ENCODE measurements at places on chromosomes 2 and 18.

DNA sequence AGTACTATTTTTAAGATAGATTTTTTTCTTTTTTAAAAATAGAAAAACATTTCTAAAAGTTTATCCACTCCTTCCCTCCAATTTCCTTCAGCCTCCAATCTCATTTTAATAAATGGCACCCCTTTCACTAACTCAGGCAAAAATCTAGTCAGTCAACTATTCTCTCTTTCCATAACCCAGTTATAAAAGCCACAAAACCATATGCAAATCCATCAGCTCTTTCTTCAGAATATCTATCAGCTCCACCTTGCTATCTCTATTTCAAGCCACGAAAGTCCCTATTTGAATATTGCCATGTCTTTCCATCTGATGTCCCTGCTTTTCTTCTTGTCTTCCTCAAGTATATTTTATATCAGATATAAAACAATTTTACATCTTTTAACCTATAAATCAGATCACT, 397.1 kb downstream of the ERBB4 start:
- DNase-seq = no peak

DNA sequence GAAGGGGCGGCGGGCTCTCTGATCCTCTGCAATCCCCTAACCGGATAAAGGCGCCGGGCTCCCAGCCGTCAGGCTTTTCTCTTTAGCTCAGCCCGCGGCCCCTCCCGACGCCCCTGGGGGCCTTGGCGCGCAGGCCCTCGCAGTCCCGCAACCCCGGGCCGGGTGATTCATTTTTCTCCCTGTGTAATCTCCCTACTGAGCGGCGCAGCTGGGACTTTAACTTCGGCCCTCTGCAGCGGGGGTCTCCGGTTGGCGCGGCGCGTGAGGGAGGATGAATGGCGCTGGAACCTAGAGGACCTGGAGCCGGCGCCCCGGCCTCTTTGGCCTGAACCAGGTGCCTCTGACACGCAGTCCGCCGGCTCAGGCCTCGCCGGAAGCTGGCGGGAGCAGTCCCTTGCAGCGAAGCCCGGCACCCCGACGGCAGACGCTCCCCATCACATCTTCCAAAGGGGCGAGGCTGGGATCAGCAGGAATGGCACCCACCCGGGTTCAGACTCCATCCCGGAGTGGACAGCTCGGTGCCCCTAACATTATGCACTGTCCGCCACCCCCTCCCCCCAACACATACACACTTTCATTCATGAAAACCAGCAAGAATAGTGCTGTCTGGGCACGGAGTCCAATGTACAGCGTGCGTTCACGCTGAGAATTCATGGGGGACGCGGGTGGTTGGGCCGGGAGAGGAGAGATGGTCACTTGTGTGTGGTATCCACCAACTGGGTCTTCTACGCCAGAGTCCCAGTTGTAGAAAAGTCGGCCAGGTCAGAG, 1.2 kb downstream of the CNGA3 start:
- DNase-seq = no peak

- peak; percentile 29 for DNase-seq
These were observed 62.0 kb downstream of the CACNB4 start for GRCh38 chr2:152036611-152037469.

DNA sequence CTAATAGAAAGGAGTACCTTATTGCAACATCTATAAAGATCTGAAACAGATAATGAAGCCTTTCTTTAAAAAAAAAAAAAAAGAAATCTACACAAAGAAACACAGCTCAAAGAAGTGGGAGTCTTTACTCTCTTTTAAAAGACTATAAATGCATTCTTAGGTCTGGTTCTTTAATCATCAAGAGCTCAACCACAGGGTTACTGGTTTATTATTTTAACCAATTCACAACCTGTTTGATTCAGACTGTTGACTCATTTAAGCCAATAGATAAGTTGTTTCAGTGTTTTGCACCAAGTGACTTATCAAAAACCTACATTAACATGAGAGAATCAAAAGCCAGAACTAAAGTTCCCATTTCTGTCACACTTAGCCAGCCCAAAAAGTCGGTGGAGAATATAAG, 93.1 kb downstream of the TCF4 start:
- DNase-seq = no peak

DNA sequence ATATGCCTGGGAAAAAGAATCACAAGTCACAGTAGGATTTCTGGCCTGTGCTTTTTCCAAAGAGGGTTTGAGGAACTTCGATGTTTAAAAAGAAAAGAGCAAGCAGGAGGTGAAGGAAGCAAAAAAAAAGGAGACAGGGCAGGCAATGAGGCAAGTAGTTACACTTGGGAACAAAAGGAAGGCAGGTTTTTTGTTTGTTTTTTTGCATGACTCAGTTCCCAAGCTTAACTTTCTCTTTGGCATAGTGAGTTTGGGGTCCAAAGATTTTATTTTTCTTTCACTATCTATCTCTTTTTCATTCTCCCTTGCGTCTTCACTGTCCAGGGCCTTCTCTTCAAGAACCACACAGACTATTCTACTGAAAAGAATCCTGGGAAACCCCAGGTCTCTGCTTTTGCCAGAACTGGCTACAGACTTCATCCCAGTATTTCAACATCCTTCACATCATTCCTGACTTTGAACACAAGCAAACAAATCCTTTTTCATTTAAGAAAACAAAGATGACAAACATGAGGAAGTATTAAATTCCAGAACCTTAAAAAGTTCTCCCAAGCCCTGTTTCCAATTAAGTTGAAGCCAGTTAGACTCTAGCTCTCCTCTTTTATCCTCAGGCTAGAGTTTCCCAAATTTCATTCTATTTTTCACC, 210.7 kb upstream of the RND3 start:
- no peak for DNase-seq

GRCh38 chr2:20656561-20656960, 5.7 kb upstream of the HS1BP3 start:
- no peak for DNase-seq

DNA sequence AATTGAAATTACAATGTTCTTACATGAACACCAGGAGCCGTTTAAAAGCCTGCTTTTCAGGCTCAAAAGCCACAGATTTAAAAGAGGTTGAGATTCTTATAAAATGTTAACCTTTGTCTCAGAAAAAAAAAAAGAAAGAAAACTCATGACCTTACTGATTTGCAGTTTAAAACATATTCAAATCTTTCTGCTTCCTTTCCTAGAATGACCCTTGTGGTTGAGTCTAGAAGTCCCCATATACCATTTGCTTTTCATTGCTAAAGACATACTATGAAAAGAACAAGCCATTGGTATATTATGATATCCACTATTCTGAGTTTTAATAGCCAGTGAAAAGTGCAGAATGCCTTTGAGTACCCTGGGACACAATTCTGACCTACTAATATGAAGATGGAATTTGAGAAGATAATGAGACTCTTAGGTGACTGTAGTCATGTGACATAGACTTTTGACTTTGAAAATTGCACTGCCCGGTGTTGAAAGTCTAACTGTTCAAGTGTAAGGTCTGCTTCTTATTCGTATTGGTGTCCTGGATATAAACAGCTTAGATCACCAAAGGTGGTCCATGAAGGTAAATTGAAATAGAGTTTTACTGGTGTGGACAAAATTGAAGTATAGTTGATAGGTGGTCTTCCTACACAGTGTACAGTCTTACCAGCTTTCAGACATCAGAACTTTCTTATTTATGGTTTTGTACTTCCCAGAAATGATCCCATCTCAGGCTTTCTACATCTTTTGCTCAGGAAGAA, 117.0 kb downstream of the DOCK10 start:
- DNase-seq = no peak

DNA sequence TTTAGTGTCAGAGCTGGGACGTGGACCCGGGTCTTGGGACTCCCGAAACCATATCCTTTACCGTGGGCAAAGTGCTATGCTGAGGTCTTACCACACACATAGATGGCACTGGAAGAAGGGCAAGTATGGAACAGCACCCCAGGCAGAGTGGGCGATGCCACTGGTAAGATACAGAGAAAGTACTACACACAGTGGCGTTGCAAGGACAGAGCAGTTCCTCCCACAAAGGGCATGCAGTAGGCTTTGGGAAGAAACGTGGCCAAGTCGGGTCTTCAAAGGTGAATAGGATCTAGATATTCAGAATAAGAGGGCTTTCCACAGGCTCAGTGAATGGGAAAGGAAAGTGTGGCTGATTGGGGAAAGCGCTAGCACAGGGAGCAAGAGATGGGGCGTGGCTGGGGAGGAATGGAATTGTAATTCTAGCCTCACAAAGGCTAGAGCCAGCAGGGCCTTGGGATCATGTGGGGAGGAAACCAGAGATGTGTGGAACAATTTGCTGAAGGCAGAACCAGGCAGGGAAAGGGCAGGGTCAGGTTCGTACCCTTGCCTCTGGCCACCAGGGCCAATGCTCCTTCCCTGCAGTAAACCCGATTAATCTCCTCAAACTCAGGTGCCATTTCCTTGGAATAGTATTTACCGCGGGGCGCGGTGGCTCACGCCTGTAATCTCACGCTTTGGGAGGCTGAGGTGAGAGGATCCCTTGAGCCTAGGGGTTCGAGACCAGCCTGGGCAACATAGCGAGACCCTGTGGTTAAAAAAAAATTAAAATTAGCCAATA, 36.0 kb downstream of the PCBP1 start:
- no peak for DNase-seq

GRCh38 chr18:59570101-59570775, 127.0 kb downstream of the CCBE1 start:
- no peak for DNase-seq

GRCh38 chr2:65427532-65427931, 4.9 kb downstream of the SPRED2 start:
- DNase-seq = no peak

DNA sequence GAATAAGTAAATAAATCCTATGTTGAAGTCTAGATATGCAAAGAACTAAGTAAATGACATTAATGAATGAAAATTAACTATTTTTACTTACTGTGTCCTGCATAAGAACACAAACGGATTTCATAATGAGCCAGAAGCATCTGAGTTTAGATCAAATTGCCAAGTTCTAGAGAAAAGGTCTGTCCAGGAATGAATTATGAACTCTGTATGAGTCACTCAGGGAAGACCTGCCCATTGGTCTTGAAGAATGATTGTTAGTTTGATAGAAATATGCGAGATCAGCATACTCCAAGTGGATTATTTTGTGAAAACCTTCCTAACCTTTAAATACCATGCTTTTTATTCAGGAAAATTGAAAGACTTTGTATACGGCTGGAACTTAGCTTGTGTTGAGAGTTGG, 189.5 kb downstream of the DOK6 start:
- no peak for DNase-seq

GRCh38 chr18:48609820-48610815, 71.3 kb downstream of the CTIF start:
- DNase-seq = no peak

DNA sequence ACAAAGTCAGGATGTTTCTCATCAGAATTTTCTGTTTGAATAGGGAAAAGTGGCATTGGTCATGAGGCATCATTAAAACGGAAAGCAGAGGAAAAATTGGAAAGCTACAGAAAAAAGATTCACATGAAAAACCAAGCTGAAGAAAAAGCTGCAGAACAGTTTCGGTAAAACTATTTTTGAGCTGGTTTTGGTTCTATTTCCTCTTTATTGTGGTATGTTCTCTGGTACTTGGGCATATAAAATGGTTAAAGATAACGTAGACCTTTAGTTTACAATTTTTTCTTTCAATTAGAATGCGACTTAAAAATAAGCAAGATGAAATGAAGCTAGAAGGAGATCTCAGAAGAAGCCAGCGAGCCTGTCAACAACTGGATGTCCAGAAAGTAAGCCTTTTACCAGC, 7.6 kb downstream of the GPATCH11 start:
- no peak for DNase-seq

- DNase-seq = no peak
These were observed 6.8 kb upstream of the LAMA3 start for GRCh38 chr18:23682472-23682871.

DNA sequence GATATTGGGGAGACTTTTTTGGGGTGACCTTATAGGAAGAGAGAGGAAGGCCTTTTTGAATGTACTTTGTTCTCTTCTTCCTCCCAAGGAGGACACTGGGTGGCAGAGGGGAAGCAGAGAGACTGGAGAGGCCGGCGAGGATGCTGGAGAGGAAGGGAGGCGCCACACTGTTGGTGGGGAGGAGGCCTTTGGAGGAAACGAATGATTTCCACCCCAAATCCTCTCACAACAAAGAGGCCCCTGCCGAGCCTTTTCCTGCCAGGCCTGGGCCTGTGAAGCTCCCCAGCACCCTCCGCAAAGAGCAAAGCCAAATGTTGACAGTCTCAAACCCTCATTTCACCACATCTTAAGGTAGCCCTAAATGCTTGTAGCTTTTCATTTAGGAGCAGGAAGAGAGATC, 59.0 kb upstream of the UPP2 start:
- DNase-seq = no peak

DNA sequence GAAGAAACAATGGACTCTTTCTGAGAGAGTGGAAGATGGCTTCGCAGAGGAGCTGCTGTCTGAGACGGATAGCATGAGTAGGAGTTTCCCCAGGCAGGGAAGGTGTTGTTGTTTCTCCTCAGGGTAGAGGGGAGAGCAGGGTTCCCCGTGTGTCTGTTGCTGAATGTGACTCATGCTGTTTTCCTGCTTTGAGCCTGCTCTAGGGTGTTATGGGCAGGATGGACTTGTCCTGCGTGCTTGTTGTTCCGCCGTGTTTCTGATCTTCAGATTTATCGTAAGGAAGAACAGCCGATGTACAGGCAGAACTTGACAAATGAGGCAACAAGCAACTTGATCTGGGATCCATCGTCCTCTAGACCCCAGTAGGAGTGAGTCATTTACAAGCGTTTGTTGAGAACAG, 19.7 kb upstream of the MYCN start:
- no peak for DNase-seq

DNA sequence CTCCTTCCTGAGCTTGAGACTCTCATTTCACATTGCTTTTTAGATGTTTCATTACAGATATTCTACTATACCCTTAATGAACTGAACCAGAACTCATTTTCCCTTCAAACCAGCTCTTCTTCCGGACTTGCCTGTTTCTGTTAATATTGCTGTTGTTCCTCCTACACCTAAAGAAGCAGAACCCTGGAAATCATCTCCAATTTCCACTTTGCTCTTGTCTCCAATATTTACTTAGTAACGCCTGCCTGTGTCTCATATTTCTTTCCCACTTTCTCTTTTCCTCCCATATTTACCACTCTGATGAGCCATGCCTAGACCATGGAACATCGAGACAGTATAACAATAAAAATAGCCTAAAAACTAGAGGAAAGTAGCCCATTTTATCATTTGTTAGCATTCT, 17.9 kb upstream of the GMCL1 start:
- DNase-seq = no peak

DNA sequence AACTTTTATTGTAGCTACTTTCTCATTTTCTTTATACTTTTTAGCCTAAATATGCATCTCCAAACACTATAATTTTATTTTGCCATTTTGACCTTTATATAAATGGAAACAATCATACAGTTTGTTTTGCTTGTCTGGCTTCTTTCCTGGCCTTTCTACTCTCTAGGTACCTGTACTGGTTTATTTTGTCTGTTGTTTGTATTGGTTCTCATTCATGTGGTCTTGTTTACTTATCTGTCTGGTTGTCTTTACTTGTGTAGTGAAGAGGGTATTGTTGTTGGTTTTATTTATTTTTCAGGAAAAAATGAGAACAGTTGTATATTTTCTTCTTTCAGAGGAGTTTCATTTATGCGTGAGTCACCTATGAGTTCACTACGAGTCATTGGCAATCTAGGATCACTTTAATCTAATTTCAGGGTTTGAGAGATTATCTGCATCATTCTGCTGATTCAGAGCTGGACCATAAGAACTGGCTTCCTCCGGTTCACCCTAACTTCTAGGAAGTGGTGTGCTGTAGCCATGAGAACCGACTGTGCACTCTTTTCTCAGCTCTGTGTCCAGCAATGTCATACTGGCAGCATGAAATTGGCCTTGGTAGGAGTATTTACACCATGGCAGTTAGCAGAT, 33.1 kb upstream of the HDAC4 start:
- DNase-seq = no peak

Measured in stimulated activated CD8-positive, alpha-beta memory T cell treated with anti-CD3 and anti-CD28 coated beads, Interleukin-4, amount 100 ng/mL, for 1 hour (primary cell).